ENCODE measurements at places on chromosomes 5 and 9. TPM values are rescaled to one million over a fixed set of nuclear protein-coding genes. Genes with fewer than 3 reads are reported as not detected.

- DNase-seq = no peak
These were observed 76.2 kb downstream of the MRPL36 start for GRCh38 chr5:1723476-1723875.

- DNase-seq = no peak
These were observed 231.4 kb downstream of the PDE4D start for GRCh38 chr5:59661954-59662615.

DNA sequence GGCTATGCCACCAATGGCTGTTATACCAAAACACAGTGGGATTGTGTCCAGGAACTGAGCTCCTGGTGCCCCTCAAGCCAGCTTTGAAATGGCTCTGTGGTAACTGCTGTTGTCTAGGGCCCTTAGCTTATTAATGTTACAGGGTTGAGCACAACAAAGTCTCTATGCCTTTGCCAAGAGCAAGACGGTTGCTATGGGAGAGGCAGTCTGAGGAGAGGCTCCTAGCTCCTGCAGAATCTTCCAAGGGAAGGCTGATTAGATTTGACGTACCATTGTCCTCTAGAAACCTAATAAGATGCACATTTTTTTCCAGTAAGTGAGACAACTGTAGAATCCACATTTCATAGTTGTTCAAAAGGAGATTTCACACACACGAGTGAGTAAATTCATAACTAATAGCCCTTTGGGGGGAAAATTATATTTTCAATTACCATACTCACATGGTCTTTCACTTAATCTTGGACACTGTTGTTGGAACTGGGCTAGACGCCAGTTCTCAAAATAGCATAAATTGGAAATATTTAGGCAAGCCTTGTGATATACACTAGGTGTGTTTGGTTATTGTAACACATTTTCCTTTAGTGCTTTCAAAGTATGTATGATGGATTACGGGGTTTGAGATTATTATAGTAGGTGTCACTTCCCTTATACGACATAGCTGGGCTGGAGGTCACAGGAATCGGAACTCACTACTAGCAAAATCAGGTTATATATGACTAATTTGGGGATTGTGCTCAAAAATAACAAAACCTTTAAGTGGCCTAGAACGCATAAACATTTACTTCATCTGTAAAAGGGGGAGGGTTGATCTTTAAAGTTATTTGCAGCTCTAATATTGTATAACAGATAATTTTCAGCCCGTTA, 186.3 kb upstream of the EGFLAM start:
- no peak for DNase-seq

BARX1 gene
- 0.40 TPM for polyA plus RNA-seq

GRCh38 chr9:99855467-99856176, 33.9 kb downstream of the NR4A3 start:
- DNase-seq = no peak

CCDC171 gene
- 6.1 TPM for polyA plus RNA-seq
